ENCODE measurements at places on chromosomes 13 and 19.

DNA sequence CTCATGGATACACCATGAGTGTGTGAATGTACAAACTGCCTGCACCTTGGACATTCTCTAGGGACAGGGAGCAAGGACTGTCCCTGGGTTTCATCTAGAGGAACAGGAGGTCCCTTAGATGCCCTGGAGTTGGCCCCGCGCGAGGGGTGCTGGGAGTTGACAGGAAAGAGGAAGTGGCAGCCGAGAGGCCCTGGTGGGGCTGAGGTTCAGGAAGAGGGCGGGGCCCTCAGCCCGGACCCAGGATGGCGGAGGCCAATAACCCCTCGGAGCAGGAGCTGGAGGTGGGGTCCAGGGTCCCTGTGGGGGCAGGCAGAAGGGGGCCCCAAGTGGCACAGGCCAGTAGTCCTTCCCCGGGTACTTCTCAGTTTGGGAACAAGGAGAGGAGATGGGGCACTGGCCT is 6.9 kb downstream of the PKN1 start:
- no peak for DNase-seq

DNA sequence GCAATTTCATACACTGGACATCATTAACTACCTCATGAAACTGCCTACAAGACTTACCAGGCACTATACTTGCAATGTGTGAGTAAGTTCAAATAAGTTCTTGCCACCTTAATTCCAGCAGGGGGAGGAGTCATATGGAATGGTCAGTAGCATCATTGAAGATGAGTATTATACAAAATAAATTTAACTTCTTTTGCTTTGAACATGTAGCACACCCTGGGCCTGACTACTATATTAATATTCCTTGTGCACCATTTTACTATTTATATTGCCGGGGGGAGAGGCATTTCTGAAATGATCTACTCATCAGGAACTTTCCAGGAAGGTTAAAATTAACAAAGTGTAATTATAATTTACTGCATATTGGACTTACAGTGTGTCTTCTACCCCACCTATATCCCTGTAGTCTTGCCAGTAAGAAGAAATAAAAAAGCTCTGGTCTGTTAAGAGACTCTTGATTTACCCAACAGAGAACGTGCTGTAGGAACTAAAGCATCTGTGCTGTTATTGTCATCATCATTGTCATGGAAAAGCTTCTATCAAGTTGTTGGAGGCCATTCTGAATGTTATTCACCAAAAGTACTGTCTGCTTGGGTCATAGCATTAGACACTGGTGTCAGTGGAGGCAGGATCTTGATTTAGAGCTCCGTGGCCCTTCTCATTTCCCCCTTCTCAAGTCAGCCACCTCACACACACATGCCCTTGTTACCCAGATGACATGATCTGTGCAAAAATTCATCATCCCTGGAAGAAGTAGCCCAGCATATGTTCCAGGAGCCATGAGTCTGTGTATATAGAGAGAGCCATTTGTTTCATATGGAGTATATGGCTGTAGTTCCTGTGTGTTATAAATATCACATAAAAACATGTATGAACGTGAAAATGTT is 147.1 kb downstream of the MTUS2 start:
- no peak for DNase-seq

DNA sequence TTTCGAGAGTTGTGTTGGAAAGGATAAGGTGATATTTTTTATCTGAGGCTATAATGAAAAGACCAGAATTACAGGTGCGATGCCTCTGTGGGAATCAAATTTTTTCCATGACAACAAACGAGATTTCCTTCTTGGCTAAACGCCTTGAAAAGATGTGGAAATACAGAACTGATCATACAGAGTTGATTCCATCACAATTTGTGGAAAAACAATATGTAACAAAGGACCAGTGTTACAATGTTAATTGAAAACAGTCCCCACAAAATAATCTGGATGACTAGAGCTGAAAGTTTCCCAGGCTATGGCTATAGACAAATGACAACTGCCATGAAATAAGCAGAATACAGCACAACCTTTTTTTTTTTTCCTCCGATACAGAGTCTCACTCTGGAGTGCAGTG is 628.9 kb downstream of the DIAPH3 start:
- no peak for DNase-seq

GRCh38 chr13:50187352-50188029 is 172.2 kb downstream of the KCNRG start:
- DNase-seq: no peak

Data from GM03348 (cell line).